HS-27A (cell line): ENCODE measurements at places on chromosomes 12 and 14.

GRCh38 chr12:70451528-70451927 lies 85.4 kb downstream of the KCNMB4 start:
- DNase-seq, result no peak

GRCh38 chr12:12585115-12585863 lies 22.6 kb upstream of the DUSP16 start:
- no peak for DNase-seq

GRCh38 chr12:69509904-69510827 lies 40.0 kb downstream of the FRS2 start:
- DNase-seq, result no peak

DNA sequence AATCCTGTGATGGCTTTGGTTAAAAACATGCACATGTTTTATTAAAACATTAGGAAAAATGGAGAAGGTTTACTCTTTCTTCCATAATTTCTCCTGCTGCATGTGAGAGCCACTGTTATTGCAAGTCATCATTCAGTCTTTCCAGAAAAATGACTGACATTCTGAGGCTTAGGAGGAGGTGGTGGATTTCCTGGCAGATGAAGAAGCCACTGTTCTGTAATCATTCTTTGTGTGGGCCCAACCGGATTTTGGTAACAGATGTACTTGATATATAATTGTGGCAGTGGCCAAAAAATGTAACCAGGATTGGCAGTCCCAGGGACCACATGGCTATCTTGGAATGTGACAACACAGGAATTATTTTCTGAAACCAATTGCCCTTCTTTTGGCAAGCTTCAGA lies 120.2 kb downstream of the DAAM1 start:
- DNase-seq, result no peak

GRCh38 chr12:91610561-91610960 lies 427.9 kb upstream of the DCN start:
- DNase-seq, result no peak

DNA sequence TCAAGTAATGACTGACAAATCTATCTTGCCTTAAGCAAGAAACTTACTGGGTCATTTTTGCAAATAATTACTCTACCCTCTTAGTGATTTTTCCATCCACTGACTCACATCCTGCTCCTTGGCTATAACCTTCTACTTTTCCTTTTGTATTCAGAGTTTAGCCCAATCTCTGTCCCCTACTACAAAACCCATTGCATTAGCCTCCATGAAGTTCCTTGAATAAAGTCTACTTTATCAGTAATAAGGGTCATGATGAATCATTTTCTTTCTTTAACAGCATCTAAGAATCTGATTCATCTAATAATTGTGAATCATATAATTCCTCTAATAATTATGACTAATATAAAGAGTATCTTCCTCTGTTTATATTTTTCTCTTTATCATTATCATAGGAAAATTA lies 132.6 kb downstream of the NTS start:
- DNase-seq, result no peak

- no peak for DNase-seq
Observed at GRCh38 chr14:75570797-75571196, 7.6 kb upstream of the FLVCR2 start.

- DNase-seq, result no peak
Observed at GRCh38 chr14:60862283-60862682, 118.6 kb downstream of the TRMT5 start.

DNA sequence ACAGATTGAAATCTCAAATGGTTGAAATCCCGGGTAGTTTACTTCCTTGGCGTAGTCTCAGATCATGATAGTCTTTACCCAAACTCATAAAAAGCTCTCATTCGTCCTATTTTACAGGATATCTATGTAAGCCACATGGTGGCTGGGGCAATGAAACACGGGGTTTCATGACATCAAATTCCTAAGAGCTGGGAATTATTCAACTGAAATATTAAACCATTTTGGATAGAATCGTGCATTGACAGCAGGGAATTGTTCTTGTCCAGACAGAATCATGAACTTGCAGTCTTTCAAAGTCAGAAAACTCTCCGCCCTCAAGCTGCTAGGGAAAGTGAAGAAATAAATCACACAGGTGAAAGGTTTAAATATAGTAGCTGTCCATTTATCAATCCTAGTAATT lies 33.2 kb upstream of the PRKAB1 start:
- no peak for DNase-seq

DNA sequence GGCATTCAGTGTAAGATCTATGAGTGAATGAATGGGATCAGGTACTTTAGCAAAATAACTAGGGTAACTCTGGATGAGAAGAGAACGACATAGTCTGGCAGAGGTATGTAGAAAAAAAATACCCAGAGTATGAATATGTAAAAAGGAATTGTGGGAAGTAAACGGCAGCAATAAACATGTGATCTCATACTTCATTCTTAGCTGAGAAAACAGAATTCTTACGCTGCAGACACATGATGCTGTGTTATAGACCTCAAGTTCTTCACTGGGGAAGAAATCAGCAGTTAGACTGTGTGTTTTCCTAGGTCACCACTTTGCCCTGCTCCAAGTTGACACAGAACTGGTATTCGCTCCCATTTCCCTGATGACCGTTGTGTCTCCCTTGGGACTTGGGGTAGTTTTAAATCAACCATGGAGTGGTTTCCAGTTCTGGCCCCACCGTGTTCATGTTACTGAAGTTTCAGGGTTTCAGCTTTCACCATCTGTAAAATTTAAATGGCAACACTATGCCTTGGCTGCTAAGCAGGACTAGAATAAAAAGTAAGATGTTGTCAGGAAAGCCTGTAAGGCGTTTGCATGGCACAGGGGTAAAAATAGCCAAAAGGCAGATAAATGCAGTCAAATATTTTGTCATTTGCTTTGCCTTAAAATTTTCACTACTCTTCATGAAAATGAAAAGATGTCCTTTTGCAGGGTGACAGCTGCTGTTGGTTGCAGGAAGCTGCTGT lies 223.7 kb downstream of the PELI2 start:
- no peak for DNase-seq

GRCh38 chr12:48817873-48818830 lies at the start of gene CACNB3:
Gene CACNB3, plus strand, starts transcription at chr12:48818496. Its CDS starts 434 bp downstream, at chr12:48818930.
- DNase-seq, result no peak

DNA sequence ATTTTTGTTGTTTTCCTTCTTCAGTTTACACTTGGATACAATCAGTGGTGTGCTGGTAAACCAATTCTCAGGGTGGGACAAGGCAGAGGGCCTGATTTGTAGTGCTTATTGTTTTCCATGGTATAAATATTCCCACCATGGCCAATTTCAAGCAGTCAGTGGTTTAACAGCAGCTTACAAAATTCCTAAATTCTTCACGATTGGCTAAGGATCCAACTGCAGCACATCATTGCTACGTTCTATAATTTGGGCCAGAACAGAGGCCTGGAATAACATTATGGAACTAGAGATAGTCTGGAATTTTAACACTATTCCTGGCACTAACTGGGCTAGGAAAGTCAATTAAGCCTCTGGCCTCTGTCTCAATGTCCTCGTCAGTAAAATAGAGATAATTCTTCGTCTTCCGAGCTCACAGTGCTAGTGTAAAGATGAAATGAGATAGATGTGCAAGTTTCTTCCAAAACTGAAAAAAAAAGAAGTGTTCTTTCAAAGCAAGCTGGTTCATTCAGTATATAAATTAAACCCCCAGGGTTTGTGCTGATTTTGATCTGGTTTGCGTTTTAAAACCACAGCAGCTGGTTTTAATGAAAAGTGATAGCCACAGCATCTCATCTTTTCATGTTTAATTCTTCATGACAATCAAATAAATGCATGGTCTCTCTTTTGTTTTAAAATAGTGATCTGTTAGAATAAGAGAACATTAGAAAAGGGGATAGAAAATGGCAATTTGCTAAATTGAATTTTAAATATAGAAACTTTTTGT lies 104.1 kb downstream of the EPS8 start:
- no peak for DNase-seq

DNA sequence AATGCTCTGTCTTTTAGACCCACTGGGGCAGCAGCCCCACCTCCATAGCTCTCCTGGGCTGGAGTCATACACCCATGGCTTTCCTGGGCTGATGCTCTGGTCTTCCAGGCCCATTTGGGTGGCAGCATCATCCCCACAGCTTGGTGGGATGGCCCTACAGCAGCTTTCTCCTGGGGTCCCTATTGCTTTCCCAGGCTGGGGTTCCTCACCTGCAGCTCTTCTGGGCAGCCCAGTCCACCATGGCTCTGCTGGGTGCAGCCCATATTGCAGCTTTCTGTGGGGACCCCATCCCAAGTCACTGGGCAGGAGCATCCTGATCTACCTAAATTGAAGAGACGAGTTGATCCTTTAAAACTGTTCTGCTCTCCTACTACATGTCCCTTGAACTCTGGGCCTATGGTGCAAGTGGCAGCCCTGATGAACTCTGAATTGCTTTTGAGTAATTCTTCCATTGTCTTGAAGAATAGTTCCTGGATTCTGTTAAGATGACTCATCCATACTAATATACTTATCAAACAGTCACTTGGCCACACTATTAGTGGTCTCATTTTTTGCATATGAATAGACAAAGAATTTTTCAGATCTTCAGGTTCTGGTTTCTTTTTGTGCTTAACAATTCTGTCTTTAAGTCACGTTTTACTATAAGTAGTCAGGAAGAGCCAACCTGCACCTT lies 390.1 kb downstream of the DPF3 start:
- no peak for DNase-seq

DNA sequence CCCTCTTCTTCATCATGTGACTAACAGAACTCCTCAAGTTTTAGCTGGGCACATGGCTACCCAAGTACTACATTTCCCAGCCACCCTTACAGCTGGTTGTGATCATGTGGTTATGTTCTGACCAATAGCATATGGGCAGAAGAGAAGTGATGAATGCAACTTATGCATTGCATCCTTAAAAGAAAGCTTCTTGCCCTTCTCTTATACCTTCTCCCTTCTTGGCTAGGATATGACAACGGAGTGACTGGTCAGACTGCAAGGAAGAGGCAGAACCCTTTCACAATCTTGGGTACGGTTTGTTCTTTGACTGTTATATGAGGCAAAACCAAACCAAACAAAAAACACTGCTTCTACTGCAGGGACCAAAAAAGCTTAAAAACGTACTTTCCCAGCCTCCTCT lies 66.5 kb upstream of the MAX start:
- no peak for DNase-seq

DNA sequence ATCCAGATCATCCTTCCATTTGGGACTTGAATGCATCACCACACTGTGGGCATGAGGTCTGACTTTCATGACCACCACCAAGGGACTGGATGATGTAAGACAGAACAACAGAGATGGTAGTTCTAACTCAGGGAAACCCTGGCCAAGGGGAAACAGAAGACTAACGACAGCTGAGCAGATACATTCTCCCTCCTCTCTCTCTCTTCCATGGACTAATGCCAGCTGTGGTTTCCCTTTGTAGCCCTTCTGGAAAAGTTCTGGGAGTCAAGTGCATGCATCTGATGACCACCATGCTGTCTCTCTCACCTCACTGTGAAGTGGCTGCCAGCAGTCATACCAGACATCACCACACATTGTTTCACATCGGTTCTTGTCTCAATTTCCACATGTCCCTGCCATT lies 3.4 kb downstream of the TAS2R30 start:
- no peak for DNase-seq

DNA sequence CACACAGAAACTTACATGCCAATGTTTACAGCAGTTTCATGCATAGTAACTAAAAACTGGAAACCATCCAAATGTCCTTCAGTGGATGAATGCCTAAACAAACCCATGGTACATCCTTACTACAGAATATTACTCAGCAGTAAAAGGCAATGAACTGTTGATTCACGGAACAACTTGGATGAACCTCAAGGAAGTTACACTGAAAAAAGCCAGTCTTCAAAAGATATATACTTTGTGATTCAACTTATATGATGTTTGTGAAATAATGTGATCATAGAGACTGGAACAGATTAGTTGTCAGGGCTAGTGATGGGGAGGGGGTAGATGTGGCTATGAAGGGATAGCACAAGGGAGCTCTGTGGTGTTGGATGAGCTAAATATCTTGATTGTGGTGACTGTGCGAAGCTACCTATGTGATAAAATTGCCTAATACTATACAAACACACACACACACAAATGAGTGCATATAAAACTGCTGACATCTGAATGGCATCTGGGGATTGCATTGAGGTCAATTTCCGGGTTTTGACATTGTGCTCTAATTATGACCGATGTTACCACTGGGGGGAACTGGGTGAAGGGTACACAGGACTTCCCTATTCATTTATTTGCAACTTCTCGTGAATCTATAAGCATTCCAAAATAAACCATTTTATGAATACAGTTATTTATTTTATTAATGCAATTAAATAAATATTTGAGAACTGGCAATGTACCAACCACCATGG lies 94.3 kb downstream of the RIN3 start:
- DNase-seq, result no peak

- DNase-seq, result no peak
Observed at GRCh38 chr14:99512571-99513182, 31.5 kb downstream of the CCNK start.

- DNase-seq, result no peak
Observed at GRCh38 chr14:102231476-102232347, 73.3 kb downstream of the MOK start.

- no peak for DNase-seq
Observed at GRCh38 chr12:116196226-116196625, 81.3 kb downstream of the MED13L start.
